Stimulated activated CD4-positive, alpha-beta T cell treated with anti-CD3 and anti-CD28 coated beads, Interleukin-15, amount 100 ng/mL, for 1 hour (primary cell): ENCODE measurements at places on chromosomes 1 and 21.

GRCh38 chr1:59025898-59026426, 242.1 kb upstream of the JUN start:
- DNase-seq, result no peak

DNA sequence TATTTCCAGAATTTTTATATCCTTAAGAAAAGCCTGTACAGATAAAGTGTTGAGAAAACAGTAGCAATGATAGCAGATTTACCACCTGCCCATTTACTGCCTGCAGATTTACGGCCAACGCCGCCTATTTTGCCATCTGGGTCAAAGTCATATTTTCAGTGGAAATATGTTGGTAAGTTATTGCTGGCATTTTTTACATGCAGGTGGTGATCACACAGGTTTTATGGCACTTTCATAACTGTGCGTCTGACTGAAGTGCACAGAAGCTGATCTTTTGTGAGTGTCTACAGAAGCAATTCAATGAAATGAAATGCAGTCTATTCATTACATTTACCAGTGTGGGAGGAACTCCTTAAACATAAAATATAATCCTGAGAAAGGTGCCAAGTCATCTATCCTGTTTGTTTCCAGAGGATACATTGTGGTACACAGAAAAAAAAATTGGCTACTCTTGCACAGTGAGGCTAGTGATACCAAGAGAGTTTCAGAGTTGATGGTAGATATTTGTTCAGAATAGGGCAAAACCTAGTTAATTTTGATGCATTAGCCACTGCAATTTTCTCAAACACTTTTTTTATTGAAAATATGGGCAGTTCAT, 458.5 kb downstream of the NEGR1 start:
- no peak for DNase-seq

- no peak for DNase-seq
Observed at GRCh38 chr1:208652296-208653160, 408.3 kb upstream of the PLXNA2 start.

DNA sequence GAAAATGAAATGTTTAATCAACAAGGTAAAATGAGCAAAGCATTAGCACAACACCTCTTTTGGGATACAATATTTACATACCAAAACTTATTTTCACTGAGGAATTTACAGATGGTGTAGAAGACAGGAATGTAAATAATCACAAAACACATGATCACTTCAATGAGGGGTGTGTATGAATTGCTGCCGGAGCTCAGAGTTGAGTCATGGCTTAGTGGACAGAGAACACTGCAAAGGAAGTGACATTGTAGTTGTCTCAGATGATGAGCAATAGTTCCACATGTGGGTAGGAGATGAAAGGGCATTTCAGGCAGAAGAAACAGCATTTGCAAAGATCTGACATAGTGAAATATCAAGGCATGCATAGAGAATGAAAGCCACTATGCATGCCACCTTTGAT, 5.6 kb upstream of the KPRP start:
- DNase-seq, result no peak

GRCh38 chr1:11354893-11355553, 82.0 kb downstream of the UBIAD1 start:
- no peak for DNase-seq

GRCh38 chr1:48889082-48889481, 112.4 kb upstream of the BEND5 start:
- DNase-seq, result no peak

DNA sequence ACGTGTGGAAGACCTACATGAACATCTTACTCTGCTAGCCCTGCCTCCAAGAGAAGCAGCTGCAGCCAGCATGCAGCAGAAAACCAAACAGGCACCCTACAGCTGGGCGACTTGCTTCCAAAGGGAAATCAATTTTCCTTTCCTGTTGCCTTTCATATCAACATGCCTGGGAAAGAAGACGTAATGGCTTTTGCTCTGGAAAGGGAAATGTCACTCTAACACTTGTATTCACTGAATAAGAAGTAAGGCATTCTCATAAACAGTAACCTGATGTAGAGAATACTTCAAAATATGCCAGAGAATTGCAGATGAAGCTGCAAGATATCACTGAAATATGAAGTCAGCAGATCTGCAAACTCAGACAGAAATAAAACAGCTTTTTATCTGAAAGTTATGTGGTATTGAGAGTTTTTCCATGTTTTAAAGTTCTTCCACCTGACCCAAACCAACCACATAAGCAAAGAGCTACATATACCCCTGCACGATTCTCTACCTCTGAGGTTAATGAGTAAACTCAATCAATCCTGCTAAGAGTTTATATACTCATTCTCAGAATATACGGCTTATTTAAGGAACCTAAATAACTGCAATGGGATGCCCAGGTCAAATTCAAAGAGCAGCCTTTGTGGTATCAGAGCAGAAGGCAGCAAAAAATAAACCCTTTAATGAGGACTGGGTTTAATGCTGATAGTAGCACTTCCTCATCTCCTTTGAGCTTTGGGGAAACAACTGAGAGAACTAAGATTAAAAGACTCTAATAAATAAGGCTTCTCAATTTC, 150.9 kb downstream of the RERE start:
- no peak for DNase-seq

DNA sequence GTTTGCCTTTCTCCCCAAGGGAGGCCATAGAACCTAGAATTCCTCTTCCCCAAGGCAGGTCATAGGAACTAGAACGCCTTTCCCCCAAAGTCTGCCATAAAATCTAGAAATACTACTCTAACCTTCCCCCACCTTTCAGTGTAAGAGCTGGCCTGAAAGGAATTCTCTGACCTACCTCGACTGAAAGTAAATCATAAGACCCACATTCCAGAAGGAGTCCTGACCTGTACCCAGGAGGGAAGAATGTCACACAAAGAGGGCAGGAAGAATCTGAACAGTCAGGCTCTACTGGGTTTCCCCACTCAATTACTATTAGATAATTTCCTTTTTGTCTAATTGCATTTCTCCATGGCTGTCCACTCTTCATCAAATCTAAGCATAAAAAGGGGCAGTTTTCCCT, 5.7 kb upstream of the ATG4C start:
- DNase-seq, result no peak
